Adrenal gland (tissue), 19 donors: ENCODE measurements at places on chromosomes 4 and X. TPM values are rescaled to one million over a fixed set of nuclear protein-coding genes. Genes with fewer than 3 reads are reported as not detected.

DNA sequence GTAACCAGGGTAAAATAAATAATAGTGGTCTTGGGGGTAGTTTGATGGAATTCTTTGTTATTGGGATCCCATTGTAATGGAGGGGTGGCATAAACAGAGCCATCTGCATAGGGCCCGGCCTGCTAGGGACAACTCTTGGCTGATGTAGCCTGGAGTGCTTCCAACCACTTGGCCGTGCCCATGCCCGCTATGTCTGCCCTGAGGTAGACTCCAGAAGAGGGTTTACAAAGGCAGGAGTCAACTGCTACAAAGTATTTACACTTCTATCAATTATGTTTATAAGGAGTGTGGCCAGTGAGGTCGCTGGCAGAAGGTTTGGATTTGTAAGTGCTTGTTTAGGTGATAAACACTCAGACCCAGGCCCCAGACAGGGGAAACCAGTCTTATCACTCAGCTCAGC, 8.1 kb downstream of the RASL11B start:
- no peak for DNase-seq
- peaks cover 13% of the 10 kb centered on the region for H3K4me1 ChIP-seq
- H3K4me3 ChIP-seq, result no peak overlapping the region
- no peaks in the 10 kb centered on the region for H3K36me3 ChIP-seq

DNA sequence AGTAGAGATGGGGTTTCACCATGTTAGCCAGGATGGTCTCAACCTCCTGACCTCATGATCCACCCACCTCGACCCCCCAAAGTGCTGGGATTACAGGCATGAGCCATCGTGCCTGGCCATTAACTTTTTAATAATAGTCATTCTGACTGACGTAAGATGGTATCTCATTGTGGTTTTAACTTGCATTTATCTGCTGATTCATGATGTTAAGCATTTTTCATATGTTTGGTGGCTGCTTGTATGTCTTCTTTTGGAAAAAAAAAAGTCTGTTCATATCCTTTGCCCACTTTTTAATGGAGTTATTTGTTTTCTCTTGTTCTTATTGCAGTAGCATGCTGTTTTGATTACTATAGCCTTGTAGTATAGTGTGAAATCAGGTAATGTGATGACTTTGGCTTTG, 45.8 kb downstream of the ANXA10 start:
- no peak overlapping the region for H3K27ac ChIP-seq
- H3K36me3 ChIP-seq, result no peaks in the 10 kb centered on the region
- H3K4me1 ChIP-seq, result no peaks in the 10 kb centered on the region
- H3K27me3 ChIP-seq, result no peaks in the 10 kb centered on the region

MXRA5 gene
- 6.3 TPM for total RNA-seq

ASMTL gene
- 35.5 TPM for total RNA-seq

IL13RA2 gene
- total RNA-seq, result 0.95 TPM

MYL5 gene
- total RNA-seq, result 16.8 TPM
